ENCODE measurements at places on chromosomes 3 and 15.

DNA sequence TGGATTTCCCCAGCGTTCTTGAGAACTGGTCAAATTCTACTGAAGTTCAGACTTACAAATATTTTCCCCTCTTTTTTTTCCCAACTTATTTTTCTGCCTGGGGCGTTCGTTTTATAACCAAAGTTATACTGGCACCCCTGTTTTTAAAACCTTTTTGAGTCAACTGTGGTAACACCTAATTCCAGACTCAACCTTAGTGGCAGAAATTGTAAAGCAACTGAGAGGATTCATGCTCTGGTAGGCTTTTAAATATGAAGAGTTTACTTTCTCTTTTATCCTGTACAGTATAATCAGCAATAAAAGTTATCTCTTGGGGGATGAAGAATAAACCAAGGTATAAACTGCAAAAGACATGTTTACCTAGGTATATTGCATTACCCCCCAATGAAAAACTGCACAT, 2.3 kb downstream of the IL5RA start:
- no peaks in the 10 kb centered on the region for H3K4me1 ChIP-seq
- no peak for DNase-seq
- H3K4me3 ChIP-seq, result no peak overlapping the region
- H3K27ac ChIP-seq, result no peak overlapping the region
- no peaks in the 10 kb centered on the region for H3K27me3 ChIP-seq
- no peaks in the 10 kb centered on the region for H3K36me3 ChIP-seq

- H3K27ac ChIP-seq, result no peak overlapping the region
- H3K36me3 ChIP-seq, result no peaks in the 10 kb centered on the region
- DNase-seq, result no peak
- no peaks in the 10 kb centered on the region for H3K4me1 ChIP-seq
- no peaks in the 10 kb centered on the region for H3K27me3 ChIP-seq
Measured at GRCh38 chr15:87826119-87826747, 430.3 kb downstream of the NTRK3 start.

DNA sequence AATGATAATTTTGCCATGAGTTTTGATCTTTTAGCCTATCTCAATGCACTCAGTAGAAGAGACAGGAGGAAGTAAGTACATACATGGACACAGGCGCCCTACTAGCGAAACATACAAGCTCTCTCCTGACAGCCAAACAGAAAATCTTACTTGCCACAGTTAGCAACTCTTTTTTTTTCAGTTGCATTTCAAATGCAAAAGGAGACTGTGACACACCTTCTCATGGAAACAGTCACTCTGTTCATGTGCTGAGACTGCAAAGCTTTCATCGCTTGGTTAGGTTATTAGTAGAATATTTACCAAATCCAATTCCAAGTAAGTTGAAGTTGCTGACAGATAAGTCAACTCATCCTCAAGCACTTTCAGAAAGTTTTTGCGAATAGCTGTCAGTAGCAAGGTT, 223.3 kb downstream of the FOXP1 start:
- no peaks in the 10 kb centered on the region for H3K4me1 ChIP-seq
- no peaks in the 10 kb centered on the region for H3K36me3 ChIP-seq
- H3K27me3 ChIP-seq, result no peaks in the 10 kb centered on the region
- H3K27ac ChIP-seq, result no peak overlapping the region
- H3K4me3 ChIP-seq, result no peak overlapping the region
- DNase-seq, result no peak

GRCh38 chr15:86213420-86213819, 133.7 kb downstream of the AGBL1 start:
- H3K27ac ChIP-seq, result no peak overlapping the region
- no peaks in the 10 kb centered on the region for H3K36me3 ChIP-seq
- no peak overlapping the region for H3K4me3 ChIP-seq
- no peaks in the 10 kb centered on the region for H3K27me3 ChIP-seq
- DNase-seq, result no peak

GRCh38 chr3:67349551-67350174, 304.7 kb downstream of the SUCLG2 start:
- no peaks in the 10 kb centered on the region for H3K4me1 ChIP-seq
- no peak overlapping the region for H3K4me3 ChIP-seq
- DNase-seq, result peak; percentile 1
- no peak overlapping the region for H3K27ac ChIP-seq

- no peaks in the 10 kb centered on the region for H3K27me3 ChIP-seq
- H3K36me3 ChIP-seq, result no peaks in the 10 kb centered on the region
Measured at GRCh38 chr3:148095962-148096361, 601.7 kb upstream of the AGTR1 start.

DNA sequence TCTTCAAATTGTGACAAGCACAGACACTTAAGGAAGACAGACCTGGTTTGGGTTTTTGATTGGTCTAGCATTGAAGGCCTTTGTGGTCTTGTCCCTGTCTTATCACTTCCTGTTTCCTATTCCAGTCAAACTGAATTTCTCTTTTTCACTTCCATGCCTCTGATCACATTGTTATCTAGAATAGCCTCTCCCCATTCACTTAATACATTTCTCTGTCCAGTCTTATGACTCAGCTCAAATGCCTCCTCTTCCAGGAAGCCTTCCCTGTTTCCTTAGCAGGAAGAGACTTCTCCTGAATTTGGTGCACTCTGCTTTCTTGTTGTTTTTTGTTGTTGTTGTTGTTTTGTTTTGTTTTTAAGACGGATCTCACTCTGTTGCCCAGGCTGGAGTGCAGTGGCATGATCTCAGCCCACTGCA, 45.5 kb downstream of the LIMD1 start:
- H3K27me3 ChIP-seq, result no peaks in the 10 kb centered on the region
- no peak overlapping the region for H3K27ac ChIP-seq
- H3K36me3 ChIP-seq, result no peaks in the 10 kb centered on the region

DNA sequence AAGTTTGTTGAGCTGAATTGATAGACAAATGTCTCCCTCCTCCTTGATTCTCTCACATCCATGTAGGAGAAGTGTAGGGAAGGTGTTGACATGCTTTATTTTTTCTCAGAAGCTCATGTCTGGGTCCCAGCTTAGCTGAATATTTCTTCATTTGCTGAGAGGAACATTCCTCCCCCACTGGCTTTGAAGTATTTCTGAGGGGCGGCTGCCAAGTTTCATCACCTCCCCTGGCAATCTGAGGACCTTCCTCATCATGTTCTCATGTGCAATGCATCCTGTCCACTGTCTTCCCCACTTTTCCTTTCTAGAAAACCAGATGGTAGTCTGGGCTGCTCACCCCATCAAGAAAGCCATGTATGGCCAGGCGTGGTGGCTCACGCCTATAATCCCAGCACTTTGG, 168.9 kb upstream of the RGMA start:
- no peak for DNase-seq
- no peak overlapping the region for H3K27ac ChIP-seq
- no peak overlapping the region for H3K4me3 ChIP-seq
- no peaks in the 10 kb centered on the region for H3K4me1 ChIP-seq

- H3K27ac ChIP-seq, result no peak overlapping the region
- peaks cover 2% of the 10 kb centered on the region for H3K4me1 ChIP-seq
- H3K36me3 ChIP-seq, result no peaks in the 10 kb centered on the region
- H3K27me3 ChIP-seq, result no peaks in the 10 kb centered on the region
- peak; percentile 17 for DNase-seq
- no peak overlapping the region for H3K4me3 ChIP-seq
Measured at GRCh38 chr3:159632128-159632527, 356.5 kb upstream of the IL12A start.
